ENCODE measurements at places on chromosomes 6 and 20. TPM values are rescaled to one million over a fixed set of nuclear protein-coding genes. Genes with fewer than 3 reads are reported as not detected.

DNA sequence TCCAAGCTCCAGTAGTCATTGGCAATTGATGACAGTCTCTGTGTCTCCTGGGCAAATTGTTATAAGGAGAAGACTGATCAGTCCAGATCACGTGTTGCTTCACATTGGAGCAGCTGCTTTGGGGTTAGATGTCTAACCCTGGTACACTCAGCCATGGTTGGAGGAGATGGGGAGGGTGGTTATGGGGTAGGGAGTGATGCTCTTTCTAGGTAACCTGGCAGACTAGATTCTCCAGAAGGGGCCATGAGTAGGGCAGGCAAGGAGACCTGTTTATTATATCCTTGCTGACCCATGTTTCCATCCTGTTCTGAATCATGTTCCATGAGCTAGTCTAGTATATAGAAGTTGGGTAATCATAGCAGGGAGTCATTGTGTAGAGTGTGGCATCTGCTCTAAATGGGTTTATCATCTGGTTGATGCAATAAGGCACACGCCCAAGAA, 50.8 kb upstream of the BACH2 start:
- no peak for DNase-seq

- DNase-seq: no peak
These were observed 277.9 kb upstream of the BMP2 start for GRCh38 chr20:6489361-6490171.

Gene MATN4
- polyA plus RNA-seq: 0.45 TPM

DNA sequence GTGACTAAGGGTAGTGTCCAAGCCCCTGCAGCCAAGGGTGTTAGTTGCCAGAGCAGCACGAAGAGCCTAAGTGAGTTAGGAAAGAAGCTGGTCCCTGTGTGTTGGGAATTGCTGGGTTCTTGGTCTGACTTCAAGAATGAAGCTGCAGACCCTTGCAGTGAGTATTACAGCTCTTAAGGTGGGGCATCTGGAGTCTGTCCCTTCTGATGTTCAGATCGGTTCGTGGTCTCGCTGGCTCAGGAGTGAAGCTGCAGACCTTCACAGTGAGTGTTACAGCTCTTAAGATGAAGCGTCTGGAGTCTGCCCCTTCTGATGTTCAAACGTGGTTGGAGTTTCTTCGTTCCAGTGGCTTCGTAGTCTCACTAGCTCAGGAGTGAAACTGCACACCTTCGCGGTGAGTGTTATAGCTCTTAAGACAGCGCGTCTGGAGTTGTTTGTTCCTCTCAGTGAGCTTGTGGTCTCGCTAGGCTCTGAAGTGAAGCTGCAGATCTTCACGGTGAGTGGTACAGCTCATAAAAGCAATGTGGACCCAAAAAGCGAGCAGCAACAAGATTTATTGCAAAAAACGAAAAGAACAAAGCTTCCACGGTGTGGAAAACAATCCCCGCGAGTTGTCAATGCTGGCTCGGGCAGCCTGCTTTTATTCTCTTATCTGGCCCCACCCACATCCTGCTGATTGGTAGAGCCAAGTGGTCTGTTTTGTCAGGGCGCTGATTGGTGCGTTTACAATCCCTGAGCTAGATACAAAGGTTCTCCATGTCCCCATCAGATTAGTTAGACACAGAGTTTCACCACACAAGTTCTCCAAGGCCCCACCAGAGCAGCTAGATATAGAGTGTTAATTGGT, 31.8 kb downstream of the PXDC1 start:
- no peak for DNase-seq

GRCh38 chr20:57409316-57409671, 18.1 kb downstream of the RBM38 start:
- DNase-seq: no peak

Gene DCDC2
- polyA plus RNA-seq: 0.08 TPM

All from hindlimb muscle (tissue), 1 donor.